Islet precursor cell (in vitro differentiated cells): ENCODE measurements at places on chromosomes 12 and 14.

- no peak for DNase-seq
These were observed 236.1 kb downstream of the C12orf50 start for GRCh38 chr12:87793131-87793530.

GRCh38 chr12:31897781-31898503 lies 61.3 kb upstream of the RESF1 start:
- no peak for DNase-seq

- no peak for DNase-seq
These were observed 285.6 kb upstream of the FKBP4 start for GRCh38 chr12:2509137-2509536.

DNA sequence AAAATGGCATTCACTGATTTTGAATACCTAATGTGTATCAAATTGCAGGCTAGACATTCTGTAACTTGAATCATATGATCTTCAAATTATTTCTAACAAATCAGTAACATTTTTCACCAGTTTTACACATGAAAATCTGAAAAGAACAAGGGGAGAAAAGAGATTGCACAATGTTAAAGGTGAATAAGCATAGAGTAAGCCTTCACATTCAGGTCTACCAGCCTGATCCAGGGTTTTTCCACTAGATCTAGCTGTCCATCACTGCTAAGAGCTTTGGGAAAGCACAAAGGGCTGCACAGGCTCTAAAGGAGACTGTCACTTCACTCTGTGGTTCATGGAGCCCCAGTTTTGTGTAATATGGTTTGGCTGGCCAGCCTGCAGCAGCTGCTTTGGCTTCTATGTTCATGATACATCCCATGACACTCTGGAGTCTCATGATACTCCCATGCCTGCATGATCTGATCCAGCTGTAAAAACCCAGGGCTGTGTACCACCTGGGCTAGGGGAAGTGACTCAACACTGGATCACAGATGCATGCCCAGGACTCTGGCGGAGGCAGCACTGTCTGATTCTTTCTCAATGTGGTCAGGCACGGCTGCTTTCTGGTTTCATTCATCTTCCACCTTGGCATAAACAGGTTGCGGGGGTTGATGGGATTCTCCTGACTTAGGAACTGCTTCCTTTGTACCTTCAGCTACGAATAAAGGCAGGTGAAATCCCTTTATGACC lies 859.7 kb downstream of the GALC start:
- DNase-seq = peak; percentile 91

DNA sequence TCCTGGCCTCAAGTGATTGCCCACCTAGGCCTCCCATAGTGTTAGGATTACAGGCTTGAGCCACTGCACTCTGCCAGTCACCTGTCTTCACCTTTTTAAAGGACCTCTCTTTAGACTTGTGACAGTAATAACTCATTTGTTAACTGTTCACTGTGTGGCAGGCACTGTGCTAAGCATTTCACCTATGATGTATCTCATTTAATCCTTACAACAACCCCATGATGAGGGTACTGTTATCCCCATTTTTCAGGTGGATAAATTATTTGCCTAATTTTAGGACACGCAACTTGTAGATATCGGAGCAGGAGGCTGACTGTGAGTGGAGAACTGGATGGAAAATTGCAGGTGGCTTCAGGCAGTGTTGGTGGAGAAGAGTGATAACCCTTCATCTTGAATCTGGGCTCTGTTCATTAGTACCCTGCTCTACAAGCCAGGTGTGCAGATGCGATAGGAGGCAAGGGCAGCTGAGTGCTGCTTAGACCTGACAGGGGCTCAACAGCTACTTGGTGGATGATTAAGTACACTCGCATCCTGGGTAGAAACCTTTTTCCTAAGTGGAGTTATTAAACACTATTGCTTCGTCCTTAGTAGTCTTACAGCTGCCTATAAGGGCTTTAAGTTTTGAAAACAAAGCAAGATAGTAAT lies 2.7 kb downstream of the TCTN1 start:
- no peak for DNase-seq

GRCh38 chr12:3489057-3489456 lies 1.9 kb upstream of the PRMT8 start:
- no peak for DNase-seq

GRCh38 chr14:64209444-64210131 lies 84.6 kb downstream of the ESR2 start:
- DNase-seq = no peak

DNA sequence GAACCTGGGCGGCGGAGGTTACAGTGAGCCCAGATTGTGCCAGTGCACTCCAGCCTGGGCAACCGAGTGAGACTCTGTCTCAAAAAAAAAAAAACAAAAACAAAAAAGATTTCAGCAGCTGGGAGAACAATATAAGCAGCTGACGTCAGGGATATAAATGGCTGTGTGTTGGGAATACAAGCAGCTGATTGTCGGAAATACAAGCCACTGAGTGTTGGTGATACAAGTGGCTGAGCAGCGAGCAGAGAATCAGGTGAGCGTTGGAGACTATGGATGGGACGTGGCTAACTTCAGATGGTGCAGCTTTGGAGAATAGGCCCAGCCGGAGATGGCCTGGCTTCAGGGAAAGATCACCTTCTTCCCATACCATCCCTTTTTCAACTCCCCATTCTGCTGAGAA lies 32.0 kb downstream of the PSEN1 start:
- no peak for DNase-seq

DNA sequence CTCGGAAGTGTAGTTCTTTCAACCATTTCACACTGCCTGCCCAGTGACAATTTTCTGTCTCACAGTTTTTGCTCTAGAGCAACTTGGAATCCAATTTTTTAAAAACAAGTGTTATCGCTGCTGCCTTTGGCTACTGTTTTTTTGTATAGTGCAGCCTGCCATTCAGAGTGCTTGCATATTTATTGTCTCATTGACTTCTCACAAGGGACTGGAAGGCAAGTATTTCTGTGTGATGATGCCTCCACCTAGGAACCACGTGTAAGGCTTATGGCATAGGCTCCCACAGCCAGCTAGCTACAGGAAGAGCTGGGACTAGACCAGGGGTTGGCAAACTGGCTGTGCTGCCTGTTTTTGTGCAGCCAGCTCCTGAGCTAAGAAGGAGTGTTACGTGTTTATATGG lies 903 bp downstream of the PARPBP start:
- DNase-seq = peak; percentile 75

DNA sequence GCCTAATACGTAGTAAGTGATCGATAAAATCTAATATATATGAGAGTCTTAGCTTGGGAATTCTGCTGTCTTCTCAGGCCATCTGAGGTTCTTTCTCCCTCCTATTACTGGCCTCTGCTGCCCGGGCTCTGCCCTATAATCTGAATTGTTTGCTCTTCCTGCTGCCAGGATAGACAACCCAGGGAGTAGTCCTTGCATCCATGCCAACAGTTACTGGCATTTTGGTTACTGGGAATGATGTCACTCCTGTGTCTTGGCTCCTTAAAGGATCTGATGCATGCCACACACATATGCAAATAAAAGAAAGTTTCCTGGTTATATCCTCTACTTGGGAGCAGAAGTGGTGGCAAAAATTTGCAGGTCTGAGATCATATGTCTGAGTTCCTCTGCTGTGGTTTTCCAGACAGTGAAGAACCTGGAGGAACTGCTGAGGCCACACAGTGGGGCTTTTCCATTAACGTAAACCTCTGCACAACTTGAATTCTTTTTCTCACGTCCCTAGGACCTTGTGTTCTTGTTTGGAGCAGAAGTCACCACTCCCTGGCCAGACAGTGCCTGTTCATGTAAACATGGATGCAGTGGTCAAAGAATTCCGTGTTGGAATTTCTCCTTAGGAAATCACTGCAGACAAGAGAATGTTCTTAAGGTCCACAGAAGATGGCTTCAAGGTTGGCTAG lies 320.6 kb upstream of the TBX3 start:
- DNase-seq = no peak

DNA sequence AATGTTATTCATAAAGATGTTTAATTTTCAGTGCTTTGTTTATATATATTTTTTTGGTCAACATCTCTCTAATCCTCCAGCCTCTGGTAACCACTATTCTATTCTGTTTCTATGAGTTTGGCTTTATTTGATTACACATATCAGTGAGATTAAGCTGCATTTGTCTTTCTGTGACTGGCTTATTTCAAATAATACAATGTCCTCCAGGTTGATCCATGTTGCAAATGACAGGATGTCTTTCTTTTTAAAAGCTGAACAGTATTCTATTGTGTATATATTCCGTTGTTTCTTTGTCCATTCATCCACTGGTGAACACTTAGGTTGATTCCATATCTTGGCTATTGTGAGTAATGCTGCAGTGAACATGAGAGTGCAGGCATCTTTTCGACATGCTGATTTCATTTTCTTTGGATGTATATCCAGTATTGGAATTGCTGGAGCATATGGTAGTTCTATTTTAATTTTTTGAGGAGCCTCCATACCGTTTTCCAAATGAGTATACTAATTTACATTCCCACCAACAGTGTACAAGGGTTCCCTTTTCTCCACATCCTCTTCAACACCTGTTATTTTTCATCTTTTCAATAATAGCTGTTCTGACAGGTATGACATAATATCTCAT lies 142.4 kb downstream of the PRKCH start:
- DNase-seq = no peak

DNA sequence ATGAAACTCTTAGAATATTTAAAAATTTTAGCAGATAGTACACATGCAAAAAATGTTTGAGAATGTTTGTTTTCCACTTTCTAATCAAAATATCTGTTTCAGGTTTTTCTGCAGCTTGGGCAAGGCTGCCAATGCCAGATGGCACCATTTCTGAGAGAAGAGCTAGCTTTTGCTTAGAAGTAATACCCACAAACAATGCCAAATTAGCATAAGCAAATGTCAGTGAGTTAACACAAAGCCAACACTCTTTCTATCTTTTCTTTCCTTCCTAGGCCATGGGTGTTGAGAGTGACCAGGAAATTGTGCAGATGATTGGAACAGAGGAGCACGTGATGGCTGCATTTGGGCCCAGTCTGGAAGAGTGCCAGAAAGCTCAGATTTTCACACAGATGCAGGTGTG lies 35.2 kb downstream of the POLR3B start:
- DNase-seq = no peak

DNA sequence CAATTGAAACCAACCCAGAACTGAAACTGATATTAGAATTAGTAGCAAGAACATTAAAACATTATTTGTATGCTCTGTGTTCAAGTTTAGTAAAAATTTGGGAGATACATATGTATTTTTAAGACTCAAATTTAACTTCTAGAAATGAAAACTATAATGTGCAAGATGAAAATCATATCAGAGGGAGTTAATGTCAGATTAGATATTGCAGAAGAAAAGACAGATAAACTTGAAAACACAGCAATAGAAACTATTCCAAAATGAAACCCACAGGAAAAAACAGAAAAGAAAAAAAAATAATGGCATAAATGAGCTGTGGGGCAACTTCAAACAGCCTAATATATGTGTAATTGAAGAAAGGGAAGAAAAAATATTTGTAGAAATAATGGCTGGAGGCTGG lies 134.9 kb downstream of the DPF3 start:
- no peak for DNase-seq

DNA sequence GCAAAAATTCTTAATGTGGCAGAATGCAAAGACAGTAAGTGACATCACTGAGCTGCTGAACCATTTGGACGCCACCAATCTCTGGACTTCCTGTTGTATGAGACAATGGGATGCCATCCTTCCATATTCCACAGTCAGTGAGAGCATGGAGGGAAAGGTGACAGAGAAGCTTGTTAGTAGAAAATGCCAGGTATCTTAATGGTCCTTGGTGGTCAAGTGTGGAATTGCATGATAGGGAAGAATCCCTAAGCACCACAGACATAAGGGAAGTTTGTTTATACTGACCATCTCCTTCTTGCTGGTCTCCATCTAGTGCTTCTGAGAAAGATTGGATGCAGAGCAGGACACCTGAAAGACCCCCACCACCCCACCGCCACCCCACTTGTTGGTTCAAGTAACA lies 1410.0 kb upstream of the TMEM132C start:
- peak; percentile 49 for DNase-seq

- DNase-seq = no peak
These were observed 141.5 kb upstream of the FGD4 start for GRCh38 chr12:32257695-32258496.

DNA sequence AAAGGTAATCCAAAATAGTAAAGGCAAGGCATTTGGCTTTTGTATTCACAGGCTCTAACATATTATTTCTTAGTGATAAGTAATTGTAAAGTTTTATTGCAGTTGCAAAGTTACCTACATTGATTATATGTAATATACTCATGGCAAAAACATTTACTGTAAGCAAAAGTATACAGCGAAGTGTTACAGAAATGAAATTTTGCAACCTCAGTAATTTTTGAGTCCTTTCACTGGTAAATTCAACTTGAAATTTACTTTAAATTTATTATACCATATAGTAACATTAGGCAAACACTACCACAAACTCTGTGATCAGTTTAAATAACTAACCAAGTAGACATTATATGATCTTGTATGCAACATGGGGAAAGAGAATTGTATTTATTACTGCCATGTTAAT lies 89.0 kb downstream of the CDK17 start:
- DNase-seq = no peak

- DNase-seq = peak; percentile 21
These were observed 128.2 kb upstream of the RTL1 start for GRCh38 chr14:101031721-101032120.

GRCh38 chr14:26845151-26845818 lies 247.5 kb upstream of the NOVA1 start:
- DNase-seq = no peak

DNA sequence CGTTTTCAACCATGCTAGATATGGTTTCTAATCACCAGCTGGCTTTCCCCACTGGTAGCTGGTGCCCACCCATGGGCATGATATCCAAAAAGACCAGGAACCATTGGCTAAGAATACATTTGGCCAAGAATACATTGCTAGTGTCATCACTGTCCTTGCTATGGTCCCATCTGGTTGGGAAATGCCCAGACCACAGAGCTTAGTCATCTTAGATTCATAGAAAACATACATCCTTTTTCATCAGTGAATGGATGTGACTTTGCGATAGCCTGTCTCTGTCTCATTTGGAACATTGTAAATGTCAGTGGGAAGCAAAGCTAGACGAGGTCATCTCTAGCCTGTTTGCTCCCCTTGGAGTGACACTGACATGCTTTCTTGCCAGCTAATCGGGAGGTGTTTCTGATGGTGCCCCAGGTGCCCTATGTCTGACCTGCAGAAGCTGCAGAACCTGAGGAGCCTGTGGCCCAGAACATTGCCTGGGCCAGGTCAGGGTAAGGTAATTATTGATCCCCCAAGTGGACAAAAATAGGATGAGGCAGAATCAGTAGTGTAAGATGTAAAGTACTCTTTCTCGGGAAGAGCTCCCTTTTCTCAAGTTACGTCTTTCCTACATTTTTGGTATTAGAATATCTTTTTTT lies 194.8 kb downstream of the SLC41A2 start:
- peak; percentile 39 for DNase-seq

GRCh38 chr14:58060898-58061297 lies 91.1 kb downstream of the ARMH4 start:
- DNase-seq = no peak

DNA sequence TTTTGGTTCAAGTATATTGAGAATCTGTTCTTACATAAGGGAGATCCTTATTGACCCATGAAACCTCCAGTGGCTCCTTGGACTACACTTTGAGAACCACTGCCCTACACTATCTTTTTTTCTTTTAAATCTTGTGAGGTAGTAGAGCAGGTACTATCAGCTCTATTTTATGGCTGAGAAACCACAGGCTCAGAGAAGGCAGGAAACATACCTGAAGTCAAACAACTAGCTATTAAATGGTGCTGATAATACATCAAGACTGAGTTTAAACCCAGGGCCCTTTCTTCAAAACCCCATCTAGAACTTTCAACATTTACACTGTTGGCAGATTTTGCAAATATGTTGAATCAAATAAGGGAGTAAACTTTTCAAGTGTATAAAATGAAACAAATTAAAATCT lies 6.9 kb downstream of the ZBTB25 start:
- no peak for DNase-seq
